ENCODE measurements at places on chromosomes 1 and 21.

GRCh38 chr1:203799971-203800370 is 4.5 kb downstream of the ZBED6 start:
- DNase-seq: no peak

GRCh38 chr21:33249331-33250002 is 16.7 kb upstream of the IL10RB start:
- no peak for DNase-seq

DNA sequence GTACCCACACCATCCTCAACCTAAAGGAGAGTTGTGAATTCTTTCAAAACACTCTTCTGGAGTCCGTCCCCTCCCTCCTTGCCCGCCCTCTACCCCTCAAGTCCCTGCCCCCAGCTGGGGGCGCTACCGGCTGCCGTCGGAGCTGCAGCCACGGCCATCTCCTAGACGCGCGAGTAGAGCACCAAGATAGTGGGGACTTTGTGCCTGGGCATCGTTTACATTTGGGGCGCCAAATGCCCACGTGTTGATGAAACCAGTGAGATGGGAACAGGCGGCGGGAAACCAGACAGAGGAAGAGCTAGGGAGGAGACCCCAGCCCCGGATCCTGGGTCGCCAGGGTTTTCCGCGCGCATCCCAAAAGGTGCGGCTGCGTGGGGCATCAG is 638 bp upstream of the OLIG2 start:
- DNase-seq: no peak

DNA sequence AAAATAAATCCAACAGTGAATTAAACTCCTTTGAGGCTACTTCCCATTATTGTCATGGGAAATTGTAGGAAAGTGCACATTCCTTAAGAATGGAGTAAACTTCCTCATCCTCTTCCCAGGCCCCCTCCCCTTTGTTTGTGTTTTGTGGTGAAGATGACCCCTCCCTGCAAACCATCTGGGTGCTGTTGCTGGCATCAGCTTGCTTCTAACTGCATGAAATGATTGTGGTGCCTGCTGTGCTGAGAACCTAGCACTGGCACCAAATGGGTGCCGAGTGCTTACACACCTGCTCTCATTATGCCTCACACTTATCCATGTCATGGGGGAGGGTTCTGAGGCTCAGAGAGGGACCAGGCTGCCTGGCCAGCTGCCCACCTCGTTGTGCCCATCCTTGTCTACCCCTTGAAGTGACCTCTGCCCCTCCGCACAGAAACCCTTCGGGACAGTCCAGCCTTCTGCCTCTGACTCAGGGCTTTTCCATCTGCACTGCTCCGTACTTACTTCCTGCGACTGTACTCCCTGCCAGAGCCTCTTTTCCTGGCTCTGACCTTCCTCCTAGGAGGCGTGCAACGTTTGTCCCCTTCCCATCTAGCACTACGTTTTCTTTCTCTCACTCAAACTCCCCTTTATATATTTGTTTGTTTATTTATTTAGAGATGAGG is 30.6 kb downstream of the CAPN2 start:
- DNase-seq: no peak

- no peak for DNase-seq
These were observed 64.1 kb downstream of the LRRN2 start for GRCh38 chr1:204621396-204621795.

All from naive thymus-derived CD8-positive, alpha-beta T cell (primary cell).